ENCODE measurements at places on chromosomes 4 and X. TPM values are rescaled to one million over a fixed set of nuclear protein-coding genes. Genes with fewer than 3 reads are reported as not detected.

The FMR1NB gene
- polyA plus RNA-seq, result not detected

The PLAC8 gene
- 1.8 TPM for polyA plus RNA-seq

The PPP1R2C gene
- polyA plus RNA-seq, result not detected

The GSX2 gene
- not detected for polyA plus RNA-seq

The PASD1 gene
- 0.16 TPM for polyA plus RNA-seq

The RBM46 gene
- polyA plus RNA-seq, result 0.05 TPM

The CPZ gene
- 9.2 TPM for polyA plus RNA-seq

The SULT1B1 gene
- polyA plus RNA-seq, result 0.45 TPM

The NLGN4X gene
- polyA plus RNA-seq, result 2.8 TPM

The FATE1 gene
- polyA plus RNA-seq, result 2.6 TPM

The DRP2 gene
- polyA plus RNA-seq, result 2.9 TPM

The TKTL1 gene
- polyA plus RNA-seq, result 0.15 TPM

Data from muscle of leg (tissue), 16 donors.